ENCODE measurements at places on chromosomes 2 and 18.

DNA sequence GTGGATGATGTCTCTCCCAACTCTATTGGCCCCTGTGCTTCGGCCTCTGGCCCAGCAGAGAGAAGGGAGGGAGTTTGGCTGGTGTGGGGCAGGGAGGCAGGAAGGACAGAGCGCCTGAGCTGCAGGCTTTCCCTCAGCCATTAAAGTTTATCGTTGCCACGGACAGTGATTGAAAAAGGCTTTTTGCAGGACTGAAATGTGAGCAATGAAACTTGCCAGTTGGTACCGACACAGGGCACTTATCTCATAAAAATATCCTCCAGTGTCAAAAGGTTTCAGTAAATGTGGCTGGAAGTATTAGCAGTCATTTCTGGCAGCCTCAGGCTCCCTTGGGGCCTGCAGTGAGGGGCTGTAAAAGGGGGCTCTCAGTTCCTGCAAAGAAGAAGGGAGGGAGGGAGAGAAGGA, 169.2 kb downstream of the GLI2 start:
- no peak for DNase-seq

DNA sequence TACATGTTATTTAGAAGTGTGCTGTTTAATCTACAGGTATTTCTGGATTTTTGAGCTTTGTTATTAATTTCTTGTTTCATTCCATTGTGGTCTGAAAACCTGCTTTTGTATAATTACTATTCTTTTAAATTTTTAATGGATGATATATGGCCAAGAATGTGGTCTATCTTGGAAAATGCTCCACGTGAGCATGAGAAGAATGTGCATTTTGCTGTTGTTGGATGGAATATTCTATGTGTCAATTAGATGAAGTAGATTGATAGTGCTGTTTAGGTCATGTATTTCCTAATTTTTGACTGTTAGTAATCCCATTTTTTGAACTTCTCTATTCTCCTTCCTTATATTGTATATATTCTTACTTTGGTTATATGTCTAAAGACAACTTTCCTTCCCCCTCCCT, 19.9 kb upstream of the TTN start:
- DNase-seq: no peak

GRCh38 chr18:23228102-23229061, 93.1 kb downstream of the CABLES1 start:
- no peak for DNase-seq

GRCh38 chr2:201024518-201024917, 47.0 kb downstream of the HYCC2 start:
- DNase-seq: no peak

DNA sequence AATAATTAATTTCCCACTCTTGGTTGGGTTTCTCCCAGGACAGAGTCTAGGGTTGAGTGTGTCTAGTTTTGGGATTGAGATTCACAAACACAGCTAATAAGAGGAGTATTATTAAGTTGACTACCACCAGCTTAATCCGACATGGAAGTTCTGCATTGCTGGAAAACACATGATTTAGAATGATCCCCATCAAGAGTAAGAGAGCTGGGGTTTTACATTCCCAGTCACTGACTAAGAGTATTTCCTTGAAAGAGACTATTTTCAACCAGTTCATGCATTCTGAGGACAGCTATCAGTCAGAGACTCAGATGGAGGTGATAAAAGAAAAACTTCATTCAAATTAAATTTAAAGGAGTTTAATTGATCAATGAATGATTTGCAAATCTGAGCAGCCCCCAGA, 334.6 kb upstream of the LRATD1 start:
- no peak for DNase-seq

- no peak for DNase-seq
These were observed 96.2 kb upstream of the RMP24 start for GRCh38 chr18:35876243-35876642.

GRCh38 chr2:67260343-67261277, 136.5 kb upstream of the ETAA1 start:
- no peak for DNase-seq

DNA sequence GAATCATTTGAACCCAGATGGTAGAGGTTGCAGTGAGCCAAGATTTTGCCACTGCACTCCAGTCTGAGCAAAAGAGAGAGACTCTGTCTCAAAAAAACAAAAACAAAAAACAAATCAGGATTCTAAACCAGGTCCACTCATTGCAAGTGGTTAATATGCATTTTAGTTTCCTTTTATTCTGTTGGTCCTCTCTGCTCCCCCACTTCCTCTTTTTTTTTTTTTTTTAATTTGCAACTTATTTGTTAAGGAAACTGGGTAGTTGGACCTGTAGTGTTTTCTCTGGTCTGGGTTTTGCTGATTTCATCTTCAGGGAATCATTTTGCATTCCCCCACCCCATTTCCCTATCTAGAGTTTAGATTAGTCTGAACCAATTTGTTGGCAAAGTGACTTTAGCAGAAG, 14.0 kb downstream of the FER1L5 start:
- DNase-seq: no peak

- DNase-seq: no peak
These were observed 140.0 kb upstream of the ST6GAL2 start for GRCh38 chr2:107025869-107026380.

GRCh38 chr2:35857498-35857897, 498.1 kb upstream of the CRIM1 start:
- no peak for DNase-seq

- no peak for DNase-seq
These were observed 413.0 kb downstream of the PTPRM start for GRCh38 chr18:7980136-7980535.

DNA sequence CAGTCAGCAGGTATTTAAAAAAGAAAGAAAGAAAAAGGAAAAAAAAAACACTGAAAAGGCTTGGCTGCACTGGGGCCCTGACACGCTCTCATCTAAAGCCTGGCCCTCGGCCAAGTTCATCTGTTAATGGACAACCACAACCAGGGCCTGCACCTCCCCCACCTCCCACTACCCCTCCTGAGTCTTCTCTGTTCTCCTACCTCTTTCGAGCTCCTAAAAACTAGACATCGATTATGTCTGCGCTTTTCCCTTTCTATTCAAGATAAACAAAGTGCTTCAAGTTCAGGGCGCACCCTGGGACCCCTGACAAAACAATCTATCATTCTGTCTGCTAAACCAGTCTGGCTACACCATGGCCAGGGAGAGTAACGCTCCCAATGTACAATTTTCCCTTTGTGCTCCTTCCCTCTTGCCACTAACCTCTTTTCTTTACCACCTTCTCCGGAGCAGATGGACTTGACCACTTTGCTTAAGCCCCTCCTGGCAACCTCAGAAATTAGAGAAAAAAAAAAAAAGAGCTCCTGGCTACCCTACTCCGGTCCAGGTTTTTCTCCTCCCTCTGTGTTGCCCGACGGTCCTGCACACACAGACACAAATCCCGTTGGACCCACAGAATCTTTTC, 22.7 kb downstream of the BCL11A start:
- DNase-seq: no peak

Data from stimulated activated CD8-positive, alpha-beta memory T cell treated with anti-CD3 and anti-CD28 coated beads, Interleukin-15, amount 100 ng/mL, for 24 hours (primary cell).